ENCODE measurements at places on chromosomes 16 and 17.
A peak's percentile ranks its signal among the peaks of the same experiment; 100 is the strongest.

- DNase-seq = no peak
These were observed 17.5 kb downstream of the EPN2 start for GRCh38 chr17:19254651-19255050.

GRCh38 chr17:32445971-32446370 lies 1.7 kb downstream of the PSMD11 start:
- DNase-seq = no peak

GRCh38 chr16:27066668-27067537 lies at the start of gene C16orf82:
TSS of gene C16orf82 (plus strand) at chr16:27066927.
- DNase-seq = no peak

GRCh38 chr17:32136856-32137255 lies 5.4 kb upstream of the RHOT1 start:
- DNase-seq = no peak

- DNase-seq = no peak
These were observed 640 bp upstream of the NAGLU start for GRCh38 chr17:42535155-42536047.

GRCh38 chr17:78676412-78677302 lies 99.5 kb upstream of the DNAH17 start:
- no peak for DNase-seq

- no peak for DNase-seq
These were observed 31.1 kb downstream of the ADAMTS18 start for GRCh38 chr16:77403732-77404131.

- DNase-seq = no peak
These were observed 1.1 kb downstream of the PRSS22 start for GRCh38 chr16:2856686-2857450.

DNA sequence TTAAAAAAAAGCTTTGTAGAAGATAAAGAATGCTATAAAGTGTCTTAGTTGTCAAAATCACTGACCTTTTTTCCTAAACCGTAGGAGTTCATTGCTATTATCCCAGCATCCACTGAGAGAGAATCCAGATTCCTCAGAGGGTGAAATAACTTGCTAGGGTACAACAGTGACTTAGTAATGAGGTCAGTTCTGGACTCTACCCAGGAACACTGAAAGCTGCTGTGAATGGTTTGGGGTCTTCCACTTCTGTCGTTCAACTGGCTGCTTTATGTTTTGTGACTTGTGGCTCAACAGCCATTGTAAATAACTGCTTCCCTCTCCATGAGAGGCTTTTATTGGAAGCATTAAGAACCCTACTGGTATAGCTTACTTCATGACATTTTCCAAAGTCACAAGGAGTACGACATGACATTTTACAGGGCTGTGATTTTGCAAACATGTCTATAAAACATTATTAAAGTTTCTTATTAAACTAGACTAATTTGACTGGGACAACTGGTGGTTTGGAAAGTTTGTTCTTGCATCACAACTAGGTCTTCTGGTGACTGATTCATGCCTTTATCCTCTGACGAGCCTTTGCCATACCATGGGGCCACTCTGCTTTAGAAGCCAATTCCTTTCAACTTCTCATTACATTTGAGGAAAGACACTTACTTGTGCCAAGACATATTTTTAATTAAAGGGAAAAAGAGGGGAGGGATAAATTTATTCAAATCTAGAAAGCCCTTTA lies 92.2 kb upstream of the CDH11 start:
- DNase-seq = no peak

DNA sequence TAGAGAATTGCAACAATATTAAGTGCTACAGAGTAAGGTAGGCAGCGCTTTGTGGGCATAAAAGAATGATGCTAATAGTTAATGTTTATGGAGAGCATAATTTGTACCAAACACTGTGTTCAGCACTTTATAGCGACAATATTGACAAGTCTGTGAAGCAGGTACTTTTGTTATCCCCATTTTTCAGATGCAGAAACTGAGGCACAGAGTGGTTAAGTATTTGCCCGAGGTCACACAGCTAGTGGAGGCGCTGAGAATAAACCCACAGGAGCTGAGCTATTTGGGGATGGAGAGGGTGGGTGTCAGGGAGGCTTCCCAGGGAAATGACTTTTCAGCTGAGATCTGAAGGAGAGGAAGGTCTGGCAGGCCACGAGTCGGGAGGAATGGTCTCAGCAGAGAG lies 39.4 kb downstream of the TMEM186 start:
- no peak for DNase-seq

DNA sequence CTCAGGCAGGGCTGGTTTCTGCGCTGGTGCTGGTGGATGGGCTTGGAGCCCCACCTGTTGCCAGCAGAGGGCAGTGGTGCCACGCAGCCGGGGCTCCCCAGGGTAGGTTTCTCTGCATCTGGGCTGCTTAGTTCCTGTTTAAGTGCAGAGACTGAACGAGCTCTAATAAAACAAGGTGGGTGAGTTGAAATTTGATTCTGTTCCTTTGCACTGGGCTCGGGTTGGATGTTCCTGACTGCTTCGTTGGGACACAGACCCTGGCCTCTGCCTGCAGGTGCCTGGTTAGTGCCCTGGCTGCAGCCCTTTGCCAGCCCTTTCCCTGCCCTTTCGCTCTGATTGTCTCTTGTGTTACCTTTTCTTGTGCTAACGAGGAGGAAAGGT lies 30.0 kb downstream of the TBCD start:
- peak; percentile 87 for DNase-seq

DNA sequence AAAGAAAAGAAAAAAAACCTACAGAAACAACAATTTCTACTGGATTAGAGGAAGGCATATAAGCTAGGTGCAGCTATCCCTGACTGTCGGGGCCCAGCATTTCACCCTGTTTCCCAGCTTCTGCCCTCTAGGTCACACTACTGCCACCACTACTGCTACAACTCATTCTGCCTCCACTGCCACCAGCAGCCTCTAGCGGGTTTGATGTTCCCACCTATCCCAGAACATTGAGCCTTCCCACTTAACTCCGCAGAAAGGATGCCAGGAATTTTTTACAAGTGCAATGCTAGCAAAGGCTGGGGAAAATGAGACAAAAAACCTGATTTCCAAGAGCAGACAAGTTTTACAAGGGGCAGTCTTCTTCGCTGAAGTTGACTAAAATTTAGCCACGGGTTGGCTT lies 10.4 kb downstream of the ADCY9 start:
- no peak for DNase-seq

DNA sequence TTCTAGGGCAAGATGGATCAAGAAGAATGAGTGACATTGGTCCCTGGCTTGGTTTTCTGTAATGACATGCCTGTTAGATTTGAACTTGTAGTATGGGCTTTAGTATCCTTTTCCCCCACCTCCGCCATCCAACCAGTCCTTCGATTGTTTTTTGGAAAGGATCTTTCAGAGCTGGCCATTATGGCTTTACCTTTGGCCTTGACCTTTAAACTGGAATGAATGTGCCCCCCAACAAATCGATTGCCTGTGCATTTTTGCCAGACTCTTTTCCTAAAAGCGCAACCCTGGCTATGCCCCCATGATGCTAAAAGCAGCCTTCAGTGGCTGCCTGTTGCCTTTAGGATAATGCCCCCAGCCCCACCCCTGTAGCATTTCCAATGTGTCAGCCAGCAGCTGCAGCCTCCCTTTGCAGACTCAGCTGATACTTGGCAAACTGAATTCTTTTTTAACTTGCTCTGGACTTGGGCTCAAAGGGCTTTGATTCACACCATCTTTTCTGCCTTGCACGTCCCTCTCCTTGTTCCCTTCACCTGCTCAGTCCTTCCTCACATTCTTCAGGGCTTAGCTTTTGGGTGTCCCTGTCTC lies 4.0 kb downstream of the GPRC5C start:
- no peak for DNase-seq

- DNase-seq = no peak
These were observed 3.4 kb upstream of the UQCRC2 start for GRCh38 chr16:21949713-21950260.

- no peak for DNase-seq
These were observed 59.6 kb downstream of the ABAT start for GRCh38 chr16:8733849-8734540.

DNA sequence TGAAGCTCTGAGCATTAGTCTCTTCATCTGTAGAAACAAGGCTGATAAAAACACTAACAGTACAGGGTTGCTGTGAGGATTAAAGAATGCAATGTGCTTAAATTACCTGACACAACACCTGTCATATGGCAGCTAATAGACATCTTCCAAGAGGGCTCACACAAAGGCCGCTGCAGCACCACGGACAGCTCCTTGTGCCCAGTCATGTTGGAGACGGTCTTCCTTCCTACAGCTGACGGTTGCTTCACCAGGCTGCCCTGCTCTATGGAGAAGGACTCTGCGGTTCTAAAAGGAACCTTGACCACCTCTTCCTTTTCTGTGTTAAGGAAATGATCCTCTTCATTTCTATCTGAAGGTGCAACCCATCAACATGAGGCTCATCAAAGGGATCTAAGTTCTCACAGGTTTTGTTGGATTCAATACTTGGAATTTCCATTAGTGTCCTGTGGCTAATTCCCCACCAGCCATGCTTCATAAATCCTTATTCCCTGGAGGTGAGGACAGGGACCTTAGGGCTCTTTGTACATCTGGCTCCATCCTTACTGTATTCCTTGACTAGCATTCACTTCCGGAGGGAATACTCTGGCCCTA lies 138.9 kb upstream of the CES5A start:
- no peak for DNase-seq

GRCh38 chr16:12321311-12321842 lies 344.8 kb downstream of the SNX29 start:
- DNase-seq = peak; percentile 48

- no peak for DNase-seq
These were observed 11.1 kb downstream of the TSC2 start for GRCh38 chr16:2058872-2059271.

- DNase-seq = peak; percentile 61
These were observed 1.2 kb upstream of the FGF11 start for GRCh38 chr17:7437950-7438614.

- no peak for DNase-seq
These were observed 26.9 kb upstream of the CLEC18A start for GRCh38 chr16:69924041-69924775.

- DNase-seq = no peak
These were observed 48.8 kb downstream of the DNAH3 start for GRCh38 chr16:21101631-21102420.

GRCh38 chr17:37160944-37161343 lies 212.2 kb downstream of the AATF start:
- DNase-seq = no peak

DNA sequence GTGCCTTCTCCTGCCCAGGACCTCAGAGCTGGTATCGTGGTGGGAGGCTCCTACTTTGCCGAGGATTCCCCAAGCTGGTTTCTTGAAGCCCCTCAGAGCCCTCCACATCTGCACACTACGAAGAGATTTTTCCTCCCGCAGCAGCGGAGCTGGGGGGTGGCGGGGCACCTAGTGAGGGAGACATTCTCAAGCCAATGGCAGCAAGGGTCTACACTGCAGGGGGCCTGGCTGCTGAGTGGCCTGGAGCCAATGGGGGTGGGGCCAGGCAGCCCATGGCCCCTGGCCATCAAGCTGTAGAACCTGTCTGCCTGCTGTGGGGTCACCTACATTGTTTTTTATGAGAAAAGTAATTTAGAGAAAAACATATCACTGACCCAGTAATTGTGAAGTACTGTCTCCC lies 5.0 kb downstream of the SLC26A11 start:
- no peak for DNase-seq

DNA sequence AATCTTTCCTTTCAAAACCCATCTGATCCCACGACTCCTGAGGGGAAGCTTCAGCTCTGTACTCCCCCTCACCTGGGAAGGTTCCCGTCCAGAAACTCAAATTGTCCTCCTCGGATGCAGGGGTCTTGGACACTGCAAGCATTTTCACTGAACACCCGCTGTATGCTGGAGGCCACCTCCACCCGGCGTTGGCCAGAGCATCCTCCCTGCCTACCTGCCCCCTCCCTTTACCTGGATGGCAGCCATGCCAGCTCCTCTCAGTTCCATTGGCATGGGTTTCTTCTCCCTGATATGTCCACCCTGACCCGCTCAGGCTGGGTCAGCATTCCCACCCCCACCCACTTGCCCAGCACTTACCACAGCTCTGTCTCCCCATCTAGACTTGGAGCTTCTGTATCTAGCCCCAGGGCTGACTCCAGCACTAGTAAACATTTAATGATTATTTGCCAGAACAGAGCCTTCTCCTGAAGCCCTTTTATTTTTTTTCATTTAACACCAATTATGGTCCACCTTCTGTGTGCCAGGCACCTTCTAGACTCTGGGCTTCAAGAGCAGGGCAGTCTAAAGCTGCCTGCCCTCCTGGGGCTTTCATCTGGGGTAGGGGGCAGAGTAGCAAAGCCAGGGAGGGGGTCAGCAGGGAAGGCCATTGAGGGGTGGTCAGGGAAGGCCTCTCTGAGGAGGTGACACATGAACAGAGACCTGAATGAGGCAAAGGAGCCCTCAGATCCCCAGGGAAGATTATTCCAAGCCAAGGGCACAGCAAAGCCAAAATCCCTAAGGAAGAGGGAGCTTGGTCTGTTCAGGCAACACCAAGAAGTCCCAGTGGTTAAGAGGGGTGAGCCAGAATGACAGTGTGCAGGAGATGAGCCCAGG lies 8.9 kb upstream of the KRT19 start:
- no peak for DNase-seq

- DNase-seq = no peak
These were observed 15.0 kb downstream of the CUEDC1 start for GRCh38 chr17:57940231-57940630.

DNA sequence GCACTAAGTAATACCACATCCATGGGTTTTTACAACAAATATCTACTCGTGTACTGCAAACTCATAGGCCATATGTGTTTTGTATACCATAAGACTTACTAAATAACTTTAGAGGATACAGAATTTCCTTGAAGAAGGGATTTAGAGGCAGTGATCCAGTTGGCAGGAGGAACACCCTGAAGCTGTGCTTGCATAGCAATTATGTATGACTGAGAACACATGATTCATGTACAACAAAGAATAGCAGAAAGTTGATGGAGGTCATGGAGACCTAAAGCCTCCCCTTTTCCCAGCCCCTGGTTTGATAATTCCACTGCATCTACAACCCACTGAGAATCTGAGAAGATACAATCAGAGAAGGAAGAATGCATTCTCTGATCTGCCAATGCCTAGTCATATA lies 83.8 kb upstream of the PMFBP1 start:
- DNase-seq = no peak

All from naive B cell (primary cell).